ENCODE measurements at places on chromosomes 3 and 15. TPM values are rescaled to one million over a fixed set of nuclear protein-coding genes. Genes with fewer than 3 reads are reported as not detected.

The ISL2 gene
- not detected for polyA plus RNA-seq

The ACP3 gene
- 0.65 TPM for polyA plus RNA-seq

The ACSBG1 gene
- 0.18 TPM for polyA plus RNA-seq

The AMIGO3 gene
- polyA plus RNA-seq, result 2.7 TPM

The CLDN18 gene
- polyA plus RNA-seq, result 0.39 TPM

The CDC25A gene
- polyA plus RNA-seq, result 3.1 TPM

The HESX1 gene
- polyA plus RNA-seq, result 1.6 TPM

The MORC1 gene
- not detected for polyA plus RNA-seq

The NMNAT3 gene
- polyA plus RNA-seq, result 5.2 TPM

The ATP13A5 gene
- 0.63 TPM for polyA plus RNA-seq

The TMEM212 gene
- polyA plus RNA-seq, result 0.11 TPM

The AADACL2 gene
- polyA plus RNA-seq, result not detected

All from forelimb muscle (tissue), 1 donor.